ENCODE measurements at places on chromosomes 16 and 17.

DNA sequence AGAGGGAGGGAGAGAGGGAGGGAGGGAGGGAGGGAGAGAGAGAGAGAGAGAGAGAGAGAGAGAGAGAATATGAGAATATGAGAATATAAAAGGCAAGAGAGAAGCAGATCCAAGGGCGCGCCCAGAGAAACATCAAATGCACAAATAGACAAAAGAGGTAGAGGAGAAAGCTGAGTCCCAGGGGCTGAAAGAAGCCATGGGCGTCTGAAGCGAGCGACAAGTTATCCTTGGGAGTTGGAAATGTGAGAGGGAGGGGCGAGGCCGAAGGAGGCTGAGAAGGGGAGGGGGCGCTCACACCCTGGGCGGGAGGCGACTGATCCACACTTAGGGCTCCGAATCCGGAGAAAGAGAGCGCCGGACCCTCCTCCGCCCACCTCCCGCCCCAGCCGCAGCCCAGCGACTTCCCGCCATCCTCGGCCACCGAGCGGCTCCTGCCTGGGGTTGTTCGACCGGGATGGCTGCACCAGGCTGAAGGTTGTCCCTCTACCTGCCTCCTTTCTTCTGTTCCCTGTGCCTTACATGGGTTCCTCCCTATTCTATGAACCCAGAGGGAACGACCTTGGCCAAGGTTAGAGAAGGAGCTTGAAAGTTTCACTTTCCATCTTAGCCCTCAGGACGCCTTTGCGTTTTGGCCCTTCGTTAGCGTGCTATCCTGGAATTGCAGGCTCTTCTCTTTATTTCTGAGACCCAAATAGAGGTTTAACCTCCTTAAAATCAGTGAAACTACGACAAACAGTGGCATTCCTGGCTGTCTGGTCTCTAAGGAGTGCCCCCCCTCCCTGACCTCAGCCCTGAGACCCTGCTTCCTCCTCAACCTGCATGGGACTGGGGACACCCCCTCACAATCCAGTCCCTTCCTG lies 21.2 kb upstream of the HOXB9 start:
- DNase-seq = no peak

DNA sequence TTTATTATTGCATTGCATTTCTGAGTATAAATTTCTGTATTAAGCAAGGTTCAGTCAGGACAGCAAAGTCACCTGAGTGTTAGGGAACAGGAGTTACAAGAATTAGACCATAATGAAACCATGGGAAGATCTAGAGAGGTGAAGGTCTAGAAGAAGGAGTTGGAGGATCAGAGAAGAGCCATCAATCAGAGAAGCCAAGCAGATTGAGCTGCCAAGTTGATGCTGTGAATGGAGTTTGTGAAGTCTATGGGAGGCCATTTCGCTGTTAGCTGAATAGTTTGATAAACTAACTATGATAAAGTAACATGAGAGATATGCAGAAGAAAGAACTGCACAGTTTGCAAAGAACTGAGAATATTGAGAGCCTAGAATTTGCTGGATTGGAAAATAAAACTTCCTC lies 40.4 kb downstream of the FBXL20 start:
- DNase-seq = no peak

GRCh38 chr16:27214084-27214961 lies 11.0 kb downstream of the KDM8 start:
- DNase-seq = no peak

DNA sequence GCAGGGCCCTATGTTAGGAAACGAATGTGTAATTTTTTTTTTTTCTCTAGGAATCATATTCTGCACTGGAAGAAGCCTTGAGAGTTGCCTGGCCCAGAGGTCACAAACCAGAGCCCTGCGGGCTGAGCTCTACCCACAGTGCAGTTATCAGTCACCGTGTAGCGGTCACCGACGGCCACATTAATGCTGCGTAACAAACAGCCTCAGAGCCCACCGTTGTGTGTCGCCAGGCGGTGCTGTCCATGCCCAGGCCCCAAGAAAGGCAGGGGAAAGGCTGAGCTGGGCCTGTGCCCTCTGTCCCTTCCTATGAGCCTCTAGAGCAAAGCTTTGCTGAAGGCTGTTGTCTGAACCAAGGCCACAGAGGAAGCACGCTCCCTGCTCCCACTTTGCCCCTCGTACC lies 4.5 kb upstream of the LMF1 start:
- DNase-seq = no peak

GRCh38 chr16:80655751-80656150 lies 115.0 kb downstream of the DYNLRB2 start:
- no peak for DNase-seq

GRCh38 chr16:46899443-46900143 lies 15.4 kb downstream of the GPT2 start:
- no peak for DNase-seq

DNA sequence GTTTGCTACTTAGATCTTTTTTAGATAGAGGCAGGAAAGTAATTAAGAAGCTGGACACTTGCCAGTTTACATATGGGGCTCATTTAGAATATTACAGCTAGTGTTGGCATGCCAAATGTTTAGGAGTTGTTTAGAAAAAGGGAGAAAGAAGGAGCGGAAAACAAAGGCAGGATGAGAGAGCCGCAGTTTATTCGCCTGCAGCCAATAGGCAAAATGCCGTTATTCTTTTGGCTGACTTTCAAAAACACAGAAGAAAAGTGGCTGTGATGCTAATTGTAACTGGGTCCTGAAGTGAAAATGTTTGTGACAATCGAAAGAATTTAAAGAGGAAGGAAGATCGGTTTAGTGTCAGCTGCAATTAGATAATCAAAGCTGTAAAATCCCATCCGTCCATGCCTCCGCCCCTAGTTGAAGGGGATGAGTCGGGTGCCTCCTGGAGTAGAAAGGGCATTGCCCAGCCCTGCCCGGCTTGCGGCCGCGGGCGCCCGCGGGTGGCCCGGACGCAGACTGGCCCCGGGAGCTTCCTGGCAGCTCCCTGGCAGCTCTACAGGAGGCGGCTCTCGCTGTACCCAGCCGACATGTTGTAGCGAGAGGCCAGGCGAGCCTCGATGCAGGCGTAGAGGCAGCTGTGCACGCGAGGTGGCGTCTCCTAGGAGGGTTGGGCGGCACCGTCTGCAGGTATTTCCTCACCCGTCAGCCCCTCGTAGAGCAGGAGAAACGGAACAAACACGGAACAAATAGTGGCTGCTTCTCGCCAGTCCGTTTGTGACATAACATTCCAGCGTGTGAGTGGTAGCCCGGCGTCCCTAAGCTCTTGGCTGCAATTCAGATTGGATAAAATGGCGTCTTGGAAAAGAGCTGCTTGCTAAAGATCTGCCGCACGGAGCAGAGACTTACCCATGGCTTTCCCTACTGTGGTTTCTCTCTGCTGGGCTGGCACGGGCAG lies 82.2 kb downstream of the TNRC6C start:
- DNase-seq = no peak

DNA sequence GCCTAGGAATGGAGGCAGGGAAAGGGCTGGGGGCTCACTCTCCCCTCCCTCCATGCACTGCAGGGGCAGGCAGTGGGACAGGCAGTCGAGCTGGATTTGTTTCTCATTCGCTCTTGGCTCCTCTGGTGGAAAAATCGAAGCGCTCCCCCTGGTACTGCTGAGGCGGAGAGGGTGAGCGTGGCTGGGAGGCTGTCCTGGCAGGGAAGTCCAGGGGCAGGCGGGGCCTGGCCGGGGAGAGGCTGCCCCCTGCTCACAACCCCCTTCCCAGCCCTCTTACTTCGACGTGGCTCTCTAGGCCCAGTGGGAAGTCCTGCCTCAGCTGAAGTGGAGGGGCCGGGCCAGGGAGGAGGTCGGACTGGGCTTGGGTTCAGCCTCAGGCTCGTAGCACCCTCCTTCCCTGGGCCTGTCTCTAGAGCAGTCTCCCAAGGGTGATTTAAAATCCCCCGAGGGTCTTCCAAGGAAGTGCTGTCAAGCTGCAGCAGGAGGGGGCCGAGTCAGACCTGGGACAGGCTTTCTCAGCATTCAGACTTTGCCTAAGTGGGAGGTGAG lies 16.5 kb upstream of the TMEM92 start:
- peak; percentile 94 for DNase-seq

- no peak for DNase-seq
Observed at GRCh38 chr17:72976971-72977770, 115.3 kb downstream of the SLC39A11 start.

DNA sequence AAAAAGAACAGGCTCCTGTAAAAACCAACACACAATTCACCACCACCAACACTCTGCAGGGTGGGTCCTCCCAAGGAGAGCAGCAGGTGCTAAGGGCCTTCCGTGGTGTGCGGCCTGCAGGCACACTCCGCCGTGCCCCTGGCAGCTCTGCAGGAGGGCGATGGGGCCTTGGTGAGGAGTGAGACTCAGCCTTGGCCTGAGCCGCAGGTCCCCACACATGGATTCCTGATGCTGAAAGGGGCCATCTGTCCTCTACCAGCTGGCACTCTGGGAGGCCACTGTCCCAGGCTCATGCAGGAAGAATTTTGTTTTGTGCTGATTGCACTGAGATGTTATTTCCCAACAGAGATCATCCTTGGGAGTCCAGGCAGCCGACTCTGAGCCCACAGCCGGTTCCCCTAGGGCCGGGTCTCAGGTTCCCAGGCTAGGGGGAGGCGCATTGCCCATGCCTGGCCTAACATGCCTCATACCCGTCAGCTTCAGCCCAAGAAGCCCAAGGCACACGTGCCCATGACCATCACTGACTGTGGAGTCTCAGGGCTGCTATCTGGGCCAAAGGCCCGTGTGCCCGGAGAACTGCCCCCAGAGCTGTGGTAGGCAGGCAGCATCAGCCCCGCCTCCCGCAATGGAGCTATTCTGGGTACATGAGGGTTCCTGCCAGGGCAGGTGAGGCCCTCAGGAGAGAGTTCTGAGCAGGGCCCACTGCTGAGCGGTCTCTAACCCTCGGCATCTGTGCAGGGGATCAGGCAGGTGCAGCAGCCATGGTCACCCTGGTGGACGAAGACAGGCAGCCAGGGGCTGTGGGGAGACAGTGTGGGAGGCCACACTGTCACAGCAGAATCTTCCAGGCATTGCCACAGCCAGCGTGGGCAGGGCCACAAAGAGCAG lies 97.9 kb upstream of the ZNF469 start:
- DNase-seq = no peak

GRCh38 chr17:68704871-68705713 lies 103.9 kb upstream of the FAM20A start:
- no peak for DNase-seq

DNA sequence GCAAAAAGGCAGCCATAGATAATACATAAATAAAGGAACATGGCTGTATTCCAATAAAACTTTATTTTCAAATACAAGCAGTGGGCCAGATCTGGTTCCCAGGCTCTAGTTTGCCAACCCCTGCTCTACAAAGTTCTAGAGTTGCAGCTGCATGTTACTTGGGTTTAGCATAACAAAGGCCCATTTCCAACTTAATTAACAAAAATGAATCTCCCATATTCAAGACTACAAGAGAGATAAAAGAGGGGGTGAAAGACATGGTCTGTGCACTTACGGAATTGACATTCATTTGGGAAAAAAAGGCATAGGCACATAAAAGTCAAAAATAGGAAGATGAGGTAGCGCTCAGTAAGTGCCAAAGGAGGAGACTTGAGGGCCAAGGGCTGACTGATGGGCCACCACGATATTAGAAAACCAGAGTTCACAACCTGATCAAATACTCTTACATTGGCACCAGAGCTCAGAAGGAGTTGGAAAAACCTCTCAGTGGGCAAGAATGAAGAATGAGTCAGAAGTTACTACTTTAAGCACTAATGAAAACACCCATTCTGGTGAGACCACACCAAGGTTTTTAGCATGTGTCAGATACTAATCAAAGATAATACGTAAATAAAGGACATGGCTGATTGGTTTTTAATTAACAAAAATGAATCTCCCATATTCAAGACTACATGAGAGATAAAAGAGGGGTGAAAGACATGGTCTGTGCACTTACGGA lies 164.0 kb downstream of the VPS53 start:
- DNase-seq = no peak

- no peak for DNase-seq
Observed at GRCh38 chr17:2207815-2208515, 95.6 kb downstream of the SMG6 start.

- DNase-seq = no peak
Observed at GRCh38 chr16:83704656-83705055, 103.1 kb upstream of the HSBP1 start.

DNA sequence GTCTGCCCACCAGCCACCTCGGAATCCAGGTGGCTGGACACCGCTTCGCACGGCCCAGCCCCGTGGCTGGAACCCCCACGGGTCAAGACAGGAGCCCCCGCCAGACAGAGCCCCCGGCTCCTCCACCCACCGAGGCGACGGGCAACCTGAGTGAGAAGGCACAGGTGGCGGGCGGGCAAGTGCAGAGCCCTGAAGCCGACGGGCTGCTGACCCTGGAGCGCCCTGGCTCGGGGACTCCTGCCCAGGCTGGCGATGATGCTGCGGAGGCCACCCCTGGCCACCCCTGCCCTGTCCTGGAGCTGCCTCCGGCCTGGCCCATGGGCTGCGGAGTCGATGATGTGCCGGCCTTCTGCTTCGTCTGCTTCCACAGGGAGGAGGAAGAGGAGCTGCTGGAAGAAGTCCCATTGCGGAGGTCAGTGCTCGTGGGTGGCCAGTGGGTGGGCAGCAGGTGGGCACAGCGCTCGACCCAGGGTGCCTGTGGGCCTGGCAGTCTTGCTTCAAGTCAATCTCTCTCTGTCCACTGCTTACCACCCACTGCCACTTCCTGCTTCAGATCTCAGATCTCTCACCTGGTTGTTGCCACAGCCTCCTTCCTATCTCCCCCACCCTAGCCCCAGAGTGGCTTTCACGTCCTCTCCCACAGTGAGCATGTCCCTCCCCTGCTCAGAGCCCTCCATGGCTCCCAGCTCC lies 33.1 kb upstream of the SBK1 start:
- DNase-seq = no peak

DNA sequence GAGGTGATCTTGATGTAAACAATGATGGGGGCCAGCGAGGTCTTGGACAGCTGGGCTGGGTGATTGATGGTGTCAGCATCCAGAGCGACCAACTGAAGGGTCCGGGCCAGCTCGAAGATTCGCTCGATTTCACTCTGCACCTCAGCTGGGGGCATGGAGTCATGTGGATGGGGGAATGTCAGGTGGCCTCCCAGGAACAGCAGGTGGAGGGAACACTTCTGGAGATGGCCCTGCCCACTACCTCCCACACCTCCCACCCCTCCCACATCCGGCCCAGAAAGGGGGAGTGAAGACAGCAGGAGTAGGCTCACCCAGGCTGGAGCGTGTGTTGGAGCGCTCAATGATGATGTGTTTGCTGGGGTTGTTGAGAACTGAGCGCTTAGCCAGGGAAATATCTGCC lies 13.7 kb downstream of the CACNB1 start:
- no peak for DNase-seq

GRCh38 chr17:45823598-45823997 lies 21.1 kb upstream of the SPPL2C start:
- DNase-seq = no peak
